ENCODE measurements at places on chromosomes 2 and 18. TPM values are rescaled to one million over a fixed set of nuclear protein-coding genes. Genes with fewer than 3 reads are reported as not detected.
A peak's percentile ranks its signal among the peaks of the same experiment; 100 is the strongest.

- H3K27ac ChIP-seq = no peak overlapping the region
- no peaks in the 10 kb centered on the region for H3K4me1 ChIP-seq
- no peak overlapping the region for H3K4me3 ChIP-seq
- H3K36me3 ChIP-seq = no peaks in the 10 kb centered on the region
- no peak for DNase-seq
Observed at GRCh38 chr2:166444306-166444705, 49.7 kb downstream of the SCN7A start.

DNA sequence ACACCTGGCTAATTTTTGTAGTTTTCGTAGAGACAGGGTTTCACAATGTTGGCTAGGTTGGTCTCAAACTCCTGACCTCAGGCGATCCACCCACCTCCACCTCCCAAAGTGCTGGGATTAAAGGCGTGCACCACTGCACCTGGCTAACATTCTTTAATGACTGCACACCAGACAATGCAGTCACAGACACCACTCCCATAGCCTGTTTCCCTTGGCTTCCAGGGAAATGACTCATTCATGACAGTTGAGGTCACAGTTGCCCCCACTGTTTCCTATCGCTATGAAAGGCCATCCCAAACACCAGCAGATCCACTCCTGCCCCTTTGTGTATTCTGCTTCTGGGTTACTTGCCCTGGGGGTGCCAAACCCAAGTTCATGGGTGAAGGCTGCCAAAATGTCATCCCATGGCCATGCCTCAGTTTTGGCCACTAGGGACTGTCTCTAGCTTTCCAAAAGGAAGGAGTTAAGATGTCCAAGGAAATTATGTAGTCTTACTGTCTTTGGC, 8.7 kb downstream of the CHMP1B start:
- H3K27ac ChIP-seq = no peak overlapping the region
- no peak overlapping the region for H3K4me3 ChIP-seq
- H3K27me3 ChIP-seq = no peaks in the 10 kb centered on the region
- peaks cover 6% of the 10 kb centered on the region for H3K36me3 ChIP-seq
- DNase-seq = no peak

- H3K27ac ChIP-seq = peak overlapping the region; percentile 46
- H3K4me3 ChIP-seq = no peak overlapping the region
- no peaks in the 10 kb centered on the region for H3K36me3 ChIP-seq
- H3K27me3 ChIP-seq = no peaks in the 10 kb centered on the region
- peaks cover 7% of the 10 kb centered on the region for H3K4me1 ChIP-seq
- DNase-seq = peak; percentile 73
Observed at GRCh38 chr18:11955239-11956029, 25.9 kb upstream of the IMPA2 start.

- no peaks in the 10 kb centered on the region for H3K27me3 ChIP-seq
- H3K4me1 ChIP-seq = no peaks in the 10 kb centered on the region
- no peak for DNase-seq
- peaks cover 26% of the 10 kb centered on the region for H3K36me3 ChIP-seq
Observed at GRCh38 chr18:62312851-62313250, 12.3 kb upstream of the TNFRSF11A start.

GRCh38 chr18:36461551-36461987, 164.1 kb downstream of the FHOD3 start:
- H3K4me1 ChIP-seq = no peaks in the 10 kb centered on the region
- no peaks in the 10 kb centered on the region for H3K36me3 ChIP-seq
- no peaks in the 10 kb centered on the region for H3K27me3 ChIP-seq
- H3K4me3 ChIP-seq = no peak overlapping the region

GRCh38 chr2:215290980-215291599, 20.8 kb upstream of the ATIC start:
- H3K36me3 ChIP-seq = no peaks in the 10 kb centered on the region
- H3K27me3 ChIP-seq = no peaks in the 10 kb centered on the region
- DNase-seq = no peak

DNA sequence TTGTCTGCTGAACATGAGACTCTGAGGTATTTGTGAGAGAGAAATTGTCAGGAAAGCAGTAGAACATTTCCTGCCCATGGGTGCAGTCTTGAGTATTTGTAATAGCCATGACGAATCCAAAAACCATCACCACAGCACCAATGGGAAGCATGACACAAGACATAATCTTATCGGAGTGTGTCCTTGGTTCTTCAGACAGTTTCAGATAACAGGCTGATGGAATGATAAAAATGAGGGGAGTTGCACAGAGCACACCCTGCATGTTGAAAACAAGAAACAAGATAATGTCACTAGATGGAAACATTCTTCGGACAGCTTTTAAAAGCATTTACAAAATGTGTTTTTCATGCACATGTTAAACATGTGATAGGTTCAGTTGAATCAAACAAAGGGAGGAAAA, 56.9 kb downstream of the SLC38A11 start:
- H3K27ac ChIP-seq = no peak overlapping the region
- no peak for DNase-seq
- H3K4me1 ChIP-seq = peaks cover 7% of the 10 kb centered on the region

The PRLH gene
- not detected for total RNA-seq

The TRIM43 gene
- not detected for total RNA-seq

The UGT1A10 gene
- not detected for total RNA-seq

The USP40 gene
- total RNA-seq = 45.4 TPM

The TBC1D8 gene
- 30.2 TPM for total RNA-seq

The COA5 gene
- 31.2 TPM for total RNA-seq

The RNF103 gene
- total RNA-seq = 23.3 TPM

Measured in lower lobe of right lung (tissue), 2 donors.